Transverse colon (tissue), 4 donors: ENCODE measurements at places on chromosomes 3 and 15.
A peak's percentile ranks its signal among the peaks of the same experiment; 100 is the strongest.

- DNase-seq: peak; percentile 53
These were observed 22.2 kb downstream of the ALDH1A2 start for GRCh38 chr15:58043192-58043903.

GRCh38 chr3:156763386-156763785, 62.8 kb upstream of the LEKR1 start:
- DNase-seq: no peak

DNA sequence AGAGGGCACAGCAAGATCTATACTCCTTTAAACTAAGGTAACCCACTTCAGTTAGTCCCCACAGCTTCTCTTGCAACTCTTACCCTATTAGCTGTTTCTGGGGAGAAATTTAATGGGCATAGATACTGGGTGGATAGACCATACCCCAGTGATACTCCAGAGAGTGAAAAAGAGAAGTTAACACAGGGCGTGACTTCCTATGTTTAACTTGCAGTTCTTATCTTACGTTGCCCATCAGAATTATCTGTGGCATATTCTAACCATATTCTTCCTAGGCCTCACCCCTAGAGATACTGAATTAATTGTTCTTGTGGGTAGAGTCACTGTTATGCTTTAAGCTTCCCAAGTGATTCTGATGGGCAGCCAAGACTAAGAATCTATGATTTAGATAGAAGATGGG, 485.4 kb upstream of the TPRG1 start:
- no peak for DNase-seq

DNA sequence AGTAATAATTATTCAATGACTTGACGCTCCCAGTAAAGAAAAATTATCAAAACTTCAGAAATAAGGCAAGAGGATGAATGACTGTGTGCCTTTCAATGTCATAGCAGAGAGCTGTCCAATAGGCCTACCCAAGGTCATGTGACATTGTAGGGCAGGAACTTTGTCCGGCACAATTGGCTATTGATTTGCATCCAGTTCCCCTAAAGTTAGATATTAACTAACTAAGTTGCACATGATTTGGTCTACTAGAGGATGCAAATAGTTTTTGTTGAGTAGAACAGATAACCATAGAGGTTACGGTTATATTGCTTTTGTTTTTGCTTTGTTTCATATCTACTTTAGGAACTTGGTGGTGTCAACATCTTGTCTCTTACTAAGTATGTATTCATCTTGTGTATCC, 127.9 kb upstream of the PFN2 start:
- DNase-seq: no peak

DNA sequence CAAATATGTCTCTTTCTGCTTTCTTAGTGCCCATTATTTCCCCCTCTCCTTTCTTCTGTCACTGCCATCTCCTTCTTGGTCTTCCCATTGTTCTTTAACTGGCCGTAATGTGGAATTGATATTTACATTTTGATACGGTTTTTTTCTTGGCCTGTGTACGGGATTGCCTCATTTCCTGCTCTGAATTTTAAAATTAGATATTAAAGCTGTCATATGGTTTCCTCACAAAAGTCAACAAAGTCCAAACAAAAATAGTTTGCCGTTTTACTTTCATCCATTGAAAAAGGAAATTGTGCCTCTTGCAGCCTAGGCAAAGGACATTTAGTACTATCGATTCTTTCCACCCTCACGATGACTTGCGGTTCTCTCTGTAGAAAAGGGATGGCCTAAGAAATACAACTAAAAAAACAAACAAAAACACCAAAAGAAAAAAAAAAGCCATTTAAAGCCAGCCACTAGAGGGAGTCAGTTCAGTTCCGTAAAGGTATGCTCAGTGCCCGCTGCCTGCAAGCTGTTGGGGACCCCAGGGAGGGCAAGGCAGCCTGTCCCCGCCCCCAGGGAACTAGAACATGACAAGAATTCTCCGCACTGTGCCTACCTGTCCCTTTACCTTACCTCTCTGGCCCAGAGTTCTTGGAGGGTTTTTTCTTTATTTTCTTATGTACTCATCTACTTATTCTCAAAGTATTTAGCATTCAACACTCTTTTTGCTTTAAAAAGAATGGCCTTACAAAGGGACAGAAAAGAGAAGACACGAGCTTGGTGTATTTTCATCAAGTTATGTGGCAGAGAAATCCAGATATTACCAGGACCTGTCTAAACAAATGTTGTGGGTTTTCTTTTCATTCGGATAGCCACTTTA, 30.0 kb upstream of the NR2E3 start:
- peak; percentile 23 for DNase-seq

GRCh38 chr3:140953028-140953960, 11.7 kb downstream of the SLC25A36 start:
- no peak for DNase-seq

- DNase-seq: no peak
These were observed 307.0 kb upstream of the ROPN1 start for GRCh38 chr3:124298951-124299350.
